Activated CD8-positive, alpha-beta T cell treated with anti-CD3 and anti-CD28 coated beads for 36 hours (primary cell): ENCODE measurements at places on chromosomes 16 and 17. TPM values are rescaled to one million over a fixed set of nuclear protein-coding genes. Genes with fewer than 3 reads are reported as not detected.

YBX2 gene
- total RNA-seq, result 0.83 TPM

TBX6 gene
- total RNA-seq, result 2.5 TPM

HAS3 gene
- total RNA-seq, result 0.11 TPM

METRNL gene
- total RNA-seq, result 24.1 TPM

ZFP3 gene
- total RNA-seq, result 1.5 TPM

INCA1 gene
- 0.63 TPM for total RNA-seq

NAGS gene
- 2.4 TPM for total RNA-seq

CHST6 gene
- not detected for total RNA-seq

PPM1E gene
- 0.07 TPM for total RNA-seq

LHX1 gene
- not detected for total RNA-seq

CXCL16 gene
- 2.0 TPM for total RNA-seq

HBA1 gene
- total RNA-seq, result not detected

CCL15 gene
- not detected for total RNA-seq
